ENCODE measurements at places on chromosomes 1 and 21. TPM values are rescaled to one million over a fixed set of nuclear protein-coding genes. Genes with fewer than 3 reads are reported as not detected.

GRCh38 chr1:66353257-66353656 is 180.7 kb upstream of the SGIP1 start:
- no peak for DNase-seq

DNA sequence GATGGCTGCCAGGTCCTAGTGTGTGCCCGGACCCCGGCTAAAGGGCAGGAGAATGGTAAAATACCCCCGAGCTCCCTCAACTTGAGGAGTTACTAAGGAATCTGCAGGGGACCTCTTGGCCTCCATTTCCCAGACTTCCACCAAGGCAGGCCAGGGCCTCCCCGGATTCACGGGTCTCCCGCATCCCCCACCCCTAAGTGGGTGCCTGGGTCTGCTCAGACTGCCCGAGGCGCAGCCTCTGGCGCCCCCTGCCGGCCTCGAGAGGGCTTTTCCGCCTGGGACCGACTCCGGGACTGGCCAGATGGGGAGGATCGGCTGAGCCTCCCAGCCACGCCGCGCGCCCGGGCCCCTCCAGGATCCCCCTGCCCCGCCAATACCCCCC is 1.7 kb downstream of the PLEKHG5 start:
- DNase-seq: peak; percentile 98

Gene TEX38
- total RNA-seq: not detected

Gene PTCH2
- total RNA-seq: 0.18 TPM

Gene LCE2B
- not detected for total RNA-seq

- DNase-seq: peak; percentile 58
These were observed 65.2 kb upstream of the DIP2A start for GRCh38 chr21:46393451-46393940.

Gene CCDC17
- 3.0 TPM for total RNA-seq

GRCh38 chr21:44529011-44529421 is 11.0 kb downstream of the KRTAP10-1 start:
- DNase-seq: peak; percentile 56

DNA sequence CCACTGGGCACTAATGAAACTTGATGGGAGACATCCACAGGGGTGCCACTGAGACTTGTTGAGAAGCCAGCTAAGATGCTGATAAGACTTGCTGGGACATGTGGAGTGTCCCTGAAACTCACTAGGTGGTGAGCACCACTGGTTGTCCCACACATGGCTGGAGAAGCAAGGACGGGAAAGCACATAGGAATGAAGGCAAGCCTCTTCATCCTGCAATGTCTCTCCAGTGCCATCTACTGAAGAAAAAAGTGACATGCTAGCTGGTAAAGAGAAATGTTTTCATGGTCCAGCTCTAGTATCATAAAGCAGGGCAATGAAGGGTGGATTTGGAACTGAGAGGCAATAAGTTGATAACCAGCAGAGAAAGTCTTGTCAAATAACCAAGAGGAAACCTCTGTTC is 283.0 kb downstream of the PAPPA2 start:
- no peak for DNase-seq

GRCh38 chr21:46323227-46323709 is 402 bp downstream of the C21orf58 start:
- no peak for DNase-seq

- no peak for DNase-seq
These were observed 4.2 kb downstream of the KCNH1 start for GRCh38 chr1:211129776-211130175.

DNA sequence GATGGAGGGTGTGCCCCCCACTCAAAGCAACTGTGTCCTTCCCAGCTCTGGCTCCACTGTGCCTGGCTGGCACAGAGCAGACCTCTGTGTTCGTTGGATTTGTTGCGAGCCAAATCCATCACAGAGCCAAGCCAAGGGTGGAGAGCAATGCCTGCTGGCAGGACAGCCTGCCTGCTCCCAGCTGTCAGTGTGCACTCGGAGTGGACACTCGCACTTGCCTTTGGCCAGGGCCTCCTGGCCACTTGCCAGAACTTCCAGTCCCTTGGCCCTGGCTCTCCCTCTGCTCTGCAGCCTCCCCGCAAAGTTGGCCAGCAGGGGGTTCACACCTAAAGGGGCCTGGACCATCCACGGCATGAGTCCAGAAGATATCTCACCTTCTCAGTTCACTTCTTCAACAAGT is 16.4 kb downstream of the HEYL start:
- DNase-seq: no peak

DNA sequence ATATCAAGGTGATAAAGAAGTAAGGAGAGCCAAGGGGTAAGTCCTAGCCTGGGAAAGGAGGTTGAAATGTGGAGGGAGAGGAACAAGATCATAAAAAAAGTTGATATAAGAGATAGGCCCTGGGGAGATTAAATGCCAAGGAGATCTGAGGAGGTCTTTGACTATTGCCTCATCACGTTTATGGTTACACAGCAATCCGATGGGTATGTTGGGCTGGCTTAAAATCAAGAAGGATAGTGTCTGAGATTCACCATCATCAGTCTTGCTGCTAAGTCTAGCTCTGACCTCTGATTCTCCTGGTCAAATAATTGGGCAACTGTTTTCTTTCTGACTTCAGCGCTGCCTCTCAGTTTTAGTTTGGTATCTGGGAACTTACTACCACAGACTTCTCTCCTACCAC is 416.3 kb downstream of the GPATCH2 start:
- no peak for DNase-seq

GRCh38 chr1:116373431-116374352 is 648 bp downstream of the ATP1A1 start:
- peak; percentile 87 for DNase-seq

GRCh38 chr1:207797229-207797973 is 45.5 kb downstream of the CD46 start:
- DNase-seq: peak; percentile 58

DNA sequence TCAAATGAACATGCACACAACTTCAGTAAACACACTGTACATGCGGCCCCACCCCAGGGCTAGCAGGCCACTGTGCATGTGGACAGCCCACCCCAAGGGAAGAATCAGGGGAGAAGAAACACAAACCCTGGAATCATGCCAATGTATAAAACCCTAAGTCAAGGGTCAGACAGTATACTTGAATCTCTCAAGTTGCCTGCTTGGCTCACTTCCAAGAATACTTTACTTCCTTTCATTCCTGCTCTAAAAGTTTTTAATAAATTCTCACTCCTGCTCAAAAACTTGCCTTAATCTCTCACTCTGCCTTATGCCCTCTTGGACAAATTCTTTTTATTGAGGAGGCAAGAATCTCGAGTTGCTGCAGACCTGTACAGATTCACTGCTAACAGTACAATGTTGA is 231.2 kb upstream of the CACYBP start:
- DNase-seq: no peak

DNA sequence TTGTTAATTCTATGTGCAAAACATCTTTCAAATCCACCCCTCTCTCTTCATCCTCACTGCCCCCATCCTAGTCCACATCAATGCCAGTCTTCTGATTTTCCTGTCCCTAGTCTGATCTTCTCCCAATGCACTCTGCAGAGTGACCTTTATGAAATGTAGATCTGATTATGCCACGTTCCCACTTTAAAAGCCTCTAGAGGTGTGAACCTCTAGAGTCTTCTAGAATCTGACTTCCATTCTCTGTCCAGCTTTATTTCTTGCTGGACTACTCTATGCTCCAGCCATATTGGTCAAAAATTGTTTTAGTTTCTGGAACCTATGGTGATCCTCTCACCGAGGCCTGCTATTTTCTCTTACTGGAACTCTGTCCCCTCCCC is 32.5 kb downstream of the ZNF648 start:
- no peak for DNase-seq

Gene IVL
- not detected for total RNA-seq

GRCh38 chr1:247966532-247967204 is 1.6 kb downstream of the OR2AK2 start:
- DNase-seq: no peak

Gene LRP8
- 157 TPM for total RNA-seq

DNA sequence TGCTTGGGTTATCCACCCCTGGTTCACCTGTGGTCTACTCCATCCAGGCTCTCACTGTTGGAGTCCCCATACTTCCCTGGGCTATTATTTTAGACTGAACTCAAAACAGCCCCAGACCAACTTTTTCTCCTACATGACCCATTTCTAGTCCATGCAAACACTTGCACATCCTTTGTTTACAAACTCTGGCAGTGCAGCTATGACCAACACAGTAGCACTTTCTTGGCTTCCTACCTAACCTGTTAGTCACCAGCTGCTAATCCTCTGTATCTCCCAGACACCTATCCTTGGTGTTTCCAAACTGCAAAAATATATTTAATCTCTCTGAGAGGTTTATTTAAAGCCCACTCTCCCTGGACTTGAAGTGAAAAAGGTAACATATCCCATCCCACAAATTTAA is 90.8 kb downstream of the DDAH1 start:
- DNase-seq: no peak

DNA sequence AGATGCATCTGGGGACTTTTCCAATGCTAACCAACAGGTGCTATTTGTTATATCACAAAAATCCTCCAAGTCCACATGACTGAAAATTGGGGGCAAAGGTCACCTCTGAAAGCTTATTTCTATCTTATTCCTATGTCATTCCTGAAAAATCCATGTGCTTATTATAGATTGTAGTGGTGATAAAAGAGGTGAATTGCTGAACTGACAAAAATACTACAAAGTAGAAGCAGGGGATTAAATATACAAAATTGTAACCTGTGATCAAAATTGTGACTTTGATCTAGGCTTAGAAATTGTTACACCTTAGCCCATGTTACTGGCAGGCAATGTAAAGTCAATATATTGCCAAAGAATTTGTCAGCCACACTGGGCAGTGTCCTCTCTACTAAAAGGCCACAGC is 62.3 kb downstream of the IER5 start:
- no peak for DNase-seq

DNA sequence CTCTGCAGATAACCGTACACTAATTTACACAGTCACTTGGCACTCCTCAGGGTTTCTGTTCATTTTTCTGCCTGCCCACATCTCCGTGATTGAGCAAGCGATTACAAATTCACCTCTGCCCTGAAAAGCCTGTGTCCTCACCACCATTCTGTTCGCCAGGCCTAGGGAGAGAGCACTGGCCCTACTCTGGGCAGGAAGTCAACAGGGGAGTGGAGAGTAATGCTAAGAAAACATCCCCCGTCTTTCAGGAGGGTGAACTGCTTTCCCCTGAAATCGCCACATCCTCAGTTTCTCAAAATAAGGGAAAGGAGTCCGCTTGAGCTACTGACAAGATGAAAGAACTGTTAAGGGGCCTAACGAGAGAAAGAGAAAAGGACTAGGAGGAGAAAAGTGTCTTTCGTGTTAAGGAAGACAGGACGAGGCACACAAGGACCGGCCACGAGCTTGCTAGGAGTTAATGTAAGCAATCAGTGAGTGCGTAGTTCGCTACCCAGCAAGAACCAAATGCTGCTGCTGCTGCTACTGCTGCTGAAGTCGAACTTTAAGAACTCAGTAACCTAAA is 632 bp downstream of the PEX19 start:
- no peak for DNase-seq

Gene DNASE2B
- 0.38 TPM for total RNA-seq

Gene B3GALT5
- 5.7 TPM for total RNA-seq

Gene RAP1GAP
- 10.1 TPM for total RNA-seq

Gene TMEM269
- 1.1 TPM for total RNA-seq

GRCh38 chr1:91700771-91701471 is 185.0 kb downstream of the TGFBR3 start:
- no peak for DNase-seq

Gene TXLNA
- 70.2 TPM for total RNA-seq

Gene RYR2
- 23.9 TPM for total RNA-seq

DNA sequence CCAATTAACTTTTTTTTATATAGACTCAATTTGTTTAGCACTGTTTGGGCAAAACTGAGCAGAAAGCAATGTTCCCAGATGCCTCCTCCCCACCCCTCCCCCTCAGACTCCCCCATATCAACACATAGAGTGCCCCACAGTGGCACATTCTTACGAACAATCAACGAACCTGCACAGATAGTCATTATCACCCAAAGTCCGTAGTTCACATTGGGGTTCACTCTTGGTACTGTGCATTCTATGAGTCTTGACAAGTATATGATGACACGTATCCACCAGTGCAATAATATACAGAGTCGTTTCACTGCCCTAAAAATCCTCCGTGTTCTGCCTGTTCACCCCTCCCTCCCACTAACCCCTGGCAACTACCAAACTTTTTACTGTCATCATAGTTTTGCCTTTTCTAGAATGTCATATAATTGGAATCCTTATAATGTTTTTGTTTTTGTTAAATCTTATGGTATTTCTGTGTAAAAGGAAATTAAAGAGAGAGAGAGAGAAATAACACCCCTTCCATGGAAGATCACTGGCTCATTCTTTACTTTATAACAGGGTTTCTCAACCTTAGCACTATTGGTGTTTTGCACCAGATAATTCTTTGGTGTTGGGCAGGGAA is 37.2 kb upstream of the HNRNPU start:
- no peak for DNase-seq

Gene ZFYVE9
- 18.0 TPM for total RNA-seq

Gene C1orf185
- total RNA-seq: not detected

DNA sequence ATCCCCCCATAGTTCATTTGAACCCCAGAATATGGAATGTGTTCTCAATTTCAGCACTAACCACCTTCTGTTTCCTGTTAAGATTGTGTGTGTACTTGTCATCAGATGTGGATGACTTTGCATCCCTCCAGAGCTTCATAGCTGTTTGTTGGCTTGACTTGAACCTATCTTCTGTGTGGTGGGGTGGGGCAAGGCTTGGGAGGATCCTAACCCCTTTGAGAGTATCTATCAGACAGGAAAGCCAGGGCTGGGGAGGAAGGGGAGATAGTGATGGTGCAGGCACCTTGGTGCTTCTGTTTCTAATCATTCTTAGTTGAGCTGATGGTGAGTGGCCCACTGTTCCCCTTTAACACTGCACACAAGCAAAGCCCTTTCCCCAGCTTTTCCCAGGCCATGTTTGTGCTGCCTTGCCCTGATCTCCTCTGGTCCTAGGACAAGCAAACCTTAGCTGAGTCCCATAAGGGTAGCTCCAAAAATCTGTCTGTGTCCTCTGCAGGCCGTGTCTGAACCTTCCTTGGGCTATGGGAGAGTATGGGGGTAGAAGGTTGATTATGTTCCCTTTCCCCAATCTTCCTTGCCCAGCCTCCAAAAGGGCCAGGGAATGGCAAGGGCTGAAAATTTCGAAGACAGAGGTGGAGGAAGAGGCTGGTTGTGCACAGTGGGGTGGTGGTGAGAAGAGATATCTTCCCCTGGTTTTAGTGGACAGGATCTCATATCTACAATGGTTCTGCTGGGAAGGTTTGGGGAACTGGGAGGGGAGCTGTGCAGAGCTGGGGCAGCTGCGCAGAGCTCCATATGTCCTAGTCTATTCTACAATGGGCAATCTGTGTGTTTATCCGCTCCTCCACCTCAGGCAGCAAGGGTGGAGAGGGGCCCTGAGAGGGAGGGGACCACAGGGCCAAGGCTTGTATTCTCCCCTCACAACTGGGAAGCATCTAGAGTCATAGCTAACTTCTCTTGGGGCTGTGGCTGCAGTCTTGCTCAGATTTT is 1.4 kb downstream of the NHLH1 start:
- no peak for DNase-seq

DNA sequence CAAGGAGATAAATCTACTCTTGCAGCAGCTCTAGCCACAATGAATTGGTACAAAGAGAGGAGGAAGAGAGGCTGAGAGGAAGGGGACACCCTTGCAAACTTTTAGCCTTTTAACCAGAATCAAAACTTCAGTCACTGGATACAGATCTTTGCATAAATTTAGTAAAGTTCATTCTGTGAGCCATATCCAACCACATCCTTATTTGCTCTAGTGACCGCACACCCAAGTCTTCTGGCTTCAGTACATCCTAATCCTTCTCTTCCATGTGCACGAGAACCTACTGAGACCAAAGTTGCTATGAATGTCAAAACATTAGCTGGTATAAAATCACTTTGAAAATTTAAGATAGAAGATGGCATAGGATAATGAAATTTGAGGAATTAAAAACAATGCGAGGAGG is 21.9 kb upstream of the PLD5 start:
- no peak for DNase-seq

- peak; percentile 61 for DNase-seq
These were observed 116.7 kb downstream of the CDC7 start for GRCh38 chr1:91617285-91617765.
